ENCODE measurements at places on chromosomes 5 and 9. TPM values are rescaled to one million over a fixed set of nuclear protein-coding genes. Genes with fewer than 3 reads are reported as not detected.

The PCDHA13 gene
- total RNA-seq: 0.66 TPM

The CTNND2 gene
- total RNA-seq: 0.66 TPM

- no peak for DNase-seq
These were observed 63.7 kb downstream of the LMX1B start for GRCh38 chr9:126677188-126678084.

DNA sequence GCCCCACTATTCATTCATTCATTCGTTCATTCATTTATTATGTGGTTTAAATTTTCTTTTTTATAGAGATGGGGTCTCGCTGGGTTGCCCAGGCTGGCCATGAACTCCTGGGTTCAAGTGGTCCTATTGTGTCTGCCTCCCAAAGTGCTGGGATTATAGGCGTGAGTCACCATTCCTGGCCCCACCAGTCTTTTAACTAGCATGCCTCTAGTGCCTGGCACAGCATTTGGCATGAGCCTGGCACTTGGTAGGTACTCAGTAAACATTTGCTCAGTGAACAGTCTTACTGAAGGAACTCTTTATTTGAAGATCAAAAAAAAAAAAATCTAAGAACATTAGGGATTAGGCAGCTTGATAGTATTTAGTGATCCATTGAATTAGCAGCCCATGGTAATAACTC lies 98.1 kb downstream of the KDM4C start:
- no peak for DNase-seq

DNA sequence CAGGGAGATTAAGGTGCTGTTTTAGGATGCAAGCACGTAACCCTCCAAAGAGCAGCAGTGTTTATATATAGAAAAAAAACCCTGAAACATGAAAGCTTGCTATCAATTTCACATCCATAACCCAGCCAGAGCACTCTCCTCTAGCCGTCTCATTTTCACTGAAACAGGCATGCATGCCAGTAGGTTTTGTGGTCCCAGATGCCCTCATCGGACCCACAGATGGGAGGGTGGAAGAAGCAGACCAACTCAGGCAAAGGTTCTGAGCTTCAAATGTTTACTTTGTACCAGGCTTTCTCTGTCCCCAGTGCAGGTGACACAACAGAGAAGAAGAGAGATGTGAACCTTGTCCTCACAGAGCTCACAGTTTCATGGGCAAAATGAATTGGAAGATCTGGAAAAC lies 127.4 kb upstream of the ATP10B start:
- no peak for DNase-seq
